ENCODE measurements at places on chromosomes 4 and X.
A peak's percentile ranks its signal among the peaks of the same experiment; 100 is the strongest.

DNA sequence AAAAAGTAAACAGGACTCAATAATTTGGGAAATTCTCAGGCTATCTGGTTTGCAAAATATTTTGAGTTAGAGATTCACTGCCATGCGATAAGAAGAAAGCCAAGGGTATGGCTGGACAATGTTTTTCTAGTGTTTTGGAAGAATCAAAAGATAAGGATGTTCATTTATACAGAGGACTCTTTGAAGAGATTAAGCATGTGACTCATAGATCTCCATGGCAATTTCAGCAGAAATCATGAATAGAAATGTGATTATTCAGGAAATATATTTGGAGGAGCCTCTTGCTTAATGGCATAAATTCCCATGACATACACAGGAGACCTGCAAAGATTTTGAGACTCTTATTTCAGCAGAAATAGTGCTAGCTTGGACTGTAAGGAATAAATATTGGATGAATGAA, 16.7 kb upstream of the FRAS1 start:
- no peak for DNase-seq

DNA sequence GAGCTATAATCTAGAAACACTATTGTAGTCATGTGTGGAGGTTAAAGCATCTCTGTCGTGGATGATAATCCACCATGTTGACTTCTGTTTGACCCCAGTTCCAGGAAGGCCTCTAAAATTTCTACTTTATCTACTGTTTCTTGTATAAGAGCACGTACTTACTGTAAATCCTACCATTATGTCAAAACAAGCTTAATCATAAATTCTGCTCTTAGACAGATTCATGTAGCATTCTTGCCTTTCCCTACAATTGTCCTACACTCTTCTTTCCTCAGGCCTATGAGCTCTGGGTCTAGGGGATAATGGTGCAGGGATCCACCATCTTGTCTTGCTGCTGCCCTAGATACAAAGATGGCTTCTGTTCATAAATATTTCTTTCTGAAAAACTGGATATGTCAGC, 2594.3 kb downstream of the ARAP2 start:
- no peak for DNase-seq

DNA sequence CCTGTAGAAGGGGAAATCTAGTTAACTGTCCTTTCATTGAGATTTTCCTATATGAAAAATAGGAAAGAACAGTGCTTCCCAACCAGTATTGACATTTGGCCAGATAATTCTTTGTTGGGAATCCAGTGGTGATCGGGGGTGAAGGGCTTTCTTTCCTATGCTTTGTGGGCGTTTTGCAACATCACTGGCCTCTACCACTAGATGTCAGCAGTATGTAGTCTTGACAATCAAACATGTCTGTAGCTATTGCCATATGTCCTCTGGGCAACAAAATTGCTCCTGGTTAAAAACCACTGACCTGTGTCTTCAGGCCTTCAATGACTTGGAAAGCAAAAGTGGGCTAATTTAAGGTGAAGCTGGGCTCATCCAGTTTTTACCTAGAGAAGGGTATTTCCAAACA, 658.5 kb downstream of the DACH2 start:
- DNase-seq = no peak

DNA sequence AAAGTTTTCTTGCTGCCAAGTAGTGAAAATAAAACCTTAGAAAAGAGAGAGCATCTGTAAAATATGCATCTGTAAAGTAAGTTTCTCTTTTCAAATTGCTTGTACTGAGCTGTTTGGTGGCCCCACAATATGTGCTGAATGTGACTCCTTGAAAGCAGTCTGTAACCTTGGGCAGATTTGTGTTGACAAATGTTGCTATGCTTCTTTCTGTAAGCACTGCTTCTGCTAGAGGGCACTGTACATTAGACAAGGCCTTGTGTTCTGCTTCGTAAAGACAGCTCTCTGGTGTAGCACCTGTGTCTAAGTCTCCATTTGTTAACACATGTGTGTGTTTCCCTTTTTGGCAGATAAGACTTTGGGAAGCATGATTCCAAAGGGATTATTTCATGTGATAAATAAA, 56.6 kb upstream of the NRK start:
- no peak for DNase-seq

DNA sequence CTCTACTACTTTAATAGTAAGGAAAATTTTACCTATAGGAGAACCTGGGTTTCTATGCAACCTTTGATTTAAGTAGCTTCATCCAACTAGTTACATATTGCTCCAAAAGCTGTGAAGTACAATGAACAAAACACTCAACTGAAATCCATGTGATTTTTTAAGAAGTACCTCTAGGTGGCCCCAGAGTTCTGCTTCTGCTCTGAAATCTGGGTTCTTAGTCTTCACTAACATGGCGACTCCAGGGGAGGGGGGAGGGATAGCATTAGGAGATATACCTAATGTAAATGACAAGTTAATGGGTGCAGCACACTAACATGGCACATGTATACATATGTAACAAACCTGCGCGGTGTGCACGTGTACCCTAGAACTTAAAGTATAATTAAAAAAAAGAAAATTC, 73.4 kb upstream of the MAGEB2 start:
- DNase-seq = no peak

GRCh38 chrX:110043506-110043905, 40.6 kb downstream of the TMEM164 start:
- DNase-seq = no peak

GRCh38 chr4:76012388-76012801, 5.1 kb upstream of the CXCL9 start:
- no peak for DNase-seq

- DNase-seq = no peak
Measured at GRCh38 chr4:22500128-22500611, 15.7 kb downstream of the ADGRA3 start.

DNA sequence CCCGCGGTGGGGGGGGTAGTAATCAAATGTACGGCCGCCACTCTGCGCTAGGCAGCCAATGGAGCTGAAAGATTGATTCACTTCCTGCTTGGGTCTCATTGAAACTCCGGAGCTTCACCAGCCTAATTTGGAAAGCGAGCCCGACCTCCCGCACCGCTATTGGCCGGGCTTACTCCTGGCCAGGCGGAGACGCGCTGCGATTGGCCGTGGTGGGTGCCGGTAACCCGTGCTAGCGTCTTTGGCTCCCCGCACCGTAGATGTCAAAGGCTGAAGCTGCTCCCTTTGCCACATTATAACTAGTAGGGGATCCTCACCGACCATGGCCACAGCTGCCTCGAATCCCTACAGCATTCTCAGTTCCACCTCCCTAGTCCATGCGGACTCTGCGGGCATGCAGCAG, at the start of gene POU3F4:
TSS of gene POU3F4 (plus strand) at position 285 of the 400 bp plus-strand sequence. CDS start at position 320, 35 bp downstream.
- no peak for DNase-seq

DNA sequence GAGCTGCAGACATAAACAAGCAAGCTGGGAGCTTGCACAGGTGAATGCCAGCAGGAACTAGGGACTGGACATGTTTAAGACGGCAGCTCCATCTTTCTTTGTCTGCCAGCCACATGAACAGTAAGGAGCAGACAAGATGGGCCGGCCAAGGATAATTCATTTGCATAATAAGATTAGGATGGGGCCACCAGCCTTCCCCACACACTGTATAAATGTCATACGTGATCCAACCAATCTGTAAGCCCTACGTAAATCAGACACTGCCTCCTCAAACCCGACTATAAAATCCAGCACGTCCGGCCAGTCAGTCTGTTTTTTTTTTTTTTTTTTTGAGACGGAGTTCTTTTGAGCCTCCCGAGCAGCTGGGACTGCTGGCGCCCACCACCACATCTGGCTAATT, 75.6 kb upstream of the BOD1L1 start:
- no peak for DNase-seq

DNA sequence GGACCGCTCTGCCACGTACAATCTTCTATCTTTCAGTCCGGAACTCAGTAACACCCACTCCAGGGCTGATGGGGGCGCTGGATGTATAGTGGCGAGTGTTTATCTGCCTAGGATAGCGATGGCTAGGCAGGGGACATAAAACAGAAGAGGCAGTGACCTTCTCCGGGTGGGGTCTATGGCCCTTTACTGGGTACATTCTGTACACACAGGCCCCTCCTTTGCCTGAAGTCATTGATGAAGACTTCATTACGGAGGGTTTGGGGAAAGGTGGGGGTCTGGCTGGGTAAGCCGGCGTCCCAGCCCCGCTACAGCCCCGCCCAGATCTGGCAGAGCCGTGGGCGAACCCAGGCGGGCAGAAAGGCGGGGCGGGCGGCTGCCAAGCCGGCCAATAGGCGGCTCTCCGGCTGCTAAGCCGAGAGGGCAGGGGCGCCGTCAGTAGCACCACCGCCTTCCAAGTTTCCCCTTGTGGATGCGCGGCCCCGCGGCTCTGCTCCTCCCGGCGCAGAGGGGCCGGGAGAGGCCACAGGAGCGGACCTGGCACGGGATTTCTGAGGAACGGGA, at the start of gene CHST7:
TSS of gene CHST7 (plus strand) at position 435 of the 561 bp plus-strand sequence. CDS start 167 bp downstream, outside the sequence.
- peak; percentile 69 for DNase-seq

DNA sequence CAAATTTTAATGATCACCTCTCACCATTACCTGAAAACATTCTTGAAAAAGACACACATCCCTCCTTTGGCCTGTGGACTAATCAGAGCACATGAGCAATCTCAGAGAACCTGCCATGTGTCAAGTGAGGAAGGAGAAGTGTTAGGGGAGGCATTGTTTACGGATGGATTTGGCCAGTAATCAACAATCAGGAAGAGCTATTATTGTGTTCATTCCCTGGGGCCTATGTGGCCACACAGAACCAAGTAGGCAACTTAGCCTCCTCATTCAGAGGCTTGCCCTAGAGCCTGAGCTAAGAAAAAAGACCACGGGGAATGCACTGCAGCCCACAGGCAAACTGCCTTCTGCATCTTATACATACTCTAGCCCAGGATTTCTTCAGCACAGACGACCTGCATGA, 40.6 kb upstream of the DOCK11 start:
- DNase-seq = no peak

DNA sequence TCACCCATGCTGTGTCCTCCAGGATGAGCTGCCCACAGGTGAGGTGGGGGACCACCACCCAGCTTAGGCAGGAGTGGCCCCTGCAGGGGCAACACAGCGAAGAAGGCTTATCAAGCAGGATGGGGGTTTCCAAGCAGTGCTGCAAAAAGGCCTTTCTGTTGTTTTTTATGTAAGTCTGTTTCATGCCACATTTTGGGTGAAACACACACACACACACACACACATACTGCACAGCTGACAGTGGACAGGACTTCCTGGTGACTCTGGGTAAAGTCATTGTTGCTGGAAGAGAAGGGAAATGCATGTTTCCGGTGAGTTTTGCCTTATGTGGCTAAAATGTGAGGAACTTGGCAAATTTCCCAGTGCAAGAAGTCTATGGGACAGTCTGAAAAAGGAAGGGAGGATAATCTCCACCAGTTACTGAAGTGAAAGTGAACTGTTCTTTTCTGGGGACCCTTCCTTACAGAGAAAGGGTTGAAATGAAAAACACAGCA, 119.2 kb downstream of the IRF2 start:
- DNase-seq = peak; percentile 49

DNA sequence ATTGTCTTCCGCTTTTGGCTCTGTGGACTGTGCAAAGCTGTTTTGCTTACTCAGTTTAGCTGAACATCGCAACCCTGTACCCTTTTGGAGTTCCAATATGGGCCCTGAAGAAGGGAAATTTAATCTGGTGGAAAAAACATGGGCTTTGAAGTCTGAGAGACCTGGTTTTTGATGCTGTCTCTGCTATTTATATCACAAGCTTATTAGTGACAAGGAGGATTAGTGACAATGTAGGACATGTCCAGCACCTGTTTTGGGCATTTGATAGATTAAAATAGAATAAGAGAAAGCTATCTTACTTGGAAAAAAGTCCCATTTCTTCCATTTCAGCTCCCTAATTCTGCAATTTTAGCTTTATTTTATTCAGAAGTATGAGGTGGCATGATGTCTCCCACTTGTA, 417.3 kb downstream of the SPRY1 start:
- DNase-seq = no peak

All from CD4-positive, alpha-beta T cell treated with Interleukin-10 for 1 hour (primary cell).